ENCODE measurements at places on chromosomes 16 and 17.

DNA sequence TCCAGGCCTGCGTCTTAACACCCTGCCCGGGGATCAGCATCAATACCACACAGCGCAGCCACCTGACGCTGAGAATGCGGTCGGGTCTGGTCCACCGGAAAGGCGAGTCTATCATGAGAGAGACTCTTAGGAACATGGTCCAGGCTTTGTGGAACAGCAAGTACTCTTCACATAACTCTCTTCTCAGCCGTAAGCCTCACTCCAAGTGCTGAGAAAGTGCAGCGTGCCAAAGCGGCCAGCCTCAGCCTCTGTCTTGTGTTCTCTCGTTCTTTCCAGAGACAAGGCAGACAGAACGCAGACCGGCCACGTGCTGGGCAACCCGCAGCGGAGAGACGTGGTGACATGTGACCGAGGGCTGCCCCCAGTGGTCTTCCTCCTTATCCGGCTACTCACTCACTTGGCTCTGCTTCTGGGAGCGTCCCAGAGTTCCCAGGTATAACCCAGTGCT is 34.4 kb upstream of the ENDOV start:
- no peak for DNase-seq

DNA sequence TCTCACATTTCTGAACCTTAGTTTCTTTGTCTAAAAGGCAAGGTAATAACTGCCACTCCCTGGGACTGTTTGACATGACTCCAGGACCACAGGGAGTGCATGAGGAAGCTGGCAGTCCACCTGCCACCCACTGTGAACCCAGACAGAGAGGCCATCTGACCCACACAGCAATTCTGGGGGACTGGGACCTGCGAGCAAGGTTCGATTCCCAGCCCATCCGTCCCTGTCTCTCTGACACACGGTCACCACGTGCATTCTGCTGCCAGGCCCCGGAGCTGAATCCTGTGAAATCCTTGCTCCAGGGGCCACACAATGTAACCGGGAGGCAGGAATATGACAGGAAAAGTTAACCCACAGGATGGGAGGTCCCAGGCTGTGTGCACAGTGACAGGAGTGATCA is 218.8 kb upstream of the FOXF1 start:
- no peak for DNase-seq

DNA sequence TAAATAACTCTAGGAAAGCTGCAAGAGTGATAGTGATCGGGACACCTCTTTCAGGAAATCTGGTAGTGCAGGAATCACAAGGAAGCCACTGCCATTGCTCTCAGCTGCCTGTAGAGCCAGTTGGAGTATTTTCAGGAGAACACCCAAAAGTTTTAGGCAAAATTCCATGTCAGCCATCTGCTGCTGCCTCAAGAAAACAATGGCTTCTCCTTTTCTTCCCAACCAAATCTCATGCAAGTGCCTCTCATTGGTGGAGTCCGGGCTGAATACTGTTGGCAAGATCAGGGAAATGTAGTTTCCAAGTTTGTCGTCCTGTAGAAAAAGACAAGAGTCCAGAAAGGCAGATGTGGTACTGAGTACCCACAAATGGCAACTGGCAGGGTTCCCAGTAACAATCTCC is 54.9 kb upstream of the TANC2 start:
- DNase-seq = no peak

GRCh38 chr17:75731716-75732498 is 10.6 kb downstream of the ITGB4 start:
- no peak for DNase-seq

DNA sequence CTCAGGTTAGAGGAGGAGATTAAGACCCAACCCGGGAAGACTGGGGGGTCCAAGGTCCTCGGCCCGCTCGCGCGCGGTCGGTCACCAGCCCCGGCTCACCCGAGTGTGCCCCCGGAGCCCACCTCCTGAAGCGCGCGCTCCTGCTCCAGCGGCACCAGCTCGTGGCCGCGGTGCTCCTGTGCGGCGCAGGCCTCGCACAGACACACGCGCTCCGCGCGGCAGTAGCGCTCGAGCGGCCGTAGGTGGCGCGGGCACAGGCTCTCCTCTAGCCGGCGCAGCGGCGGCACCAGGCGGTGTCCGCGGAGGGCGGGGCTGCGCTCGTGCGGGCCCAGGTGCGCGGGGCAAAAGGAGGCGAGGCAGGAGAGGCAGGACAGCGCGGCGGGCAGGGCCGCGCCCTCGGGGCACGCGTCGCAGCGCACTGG is 618 bp downstream of the TRIM47 start:
- peak; percentile 76 for DNase-seq

DNA sequence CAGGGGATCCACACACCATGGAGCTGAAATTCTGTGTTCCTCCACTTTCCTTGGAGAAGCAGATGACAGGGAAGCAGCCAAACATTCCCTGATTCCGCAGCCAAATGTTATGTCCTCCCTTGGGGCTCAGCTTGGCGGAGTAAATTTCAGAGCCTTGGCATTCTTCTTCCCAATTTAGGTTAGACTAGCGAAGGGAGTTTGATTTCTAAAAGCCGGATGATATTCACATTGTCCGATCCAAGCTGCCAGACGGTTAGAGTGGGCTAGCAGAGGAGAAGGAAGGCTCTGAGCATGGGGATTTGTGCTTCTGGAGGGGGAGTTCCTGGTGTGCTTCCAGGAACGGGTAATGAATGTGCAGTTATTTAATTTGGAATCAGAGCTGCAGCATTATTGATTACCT is 380.4 kb upstream of the EEF2KMT start:
- no peak for DNase-seq

GRCh38 chr17:57970710-57971109 is 15.5 kb upstream of the CUEDC1 start:
- DNase-seq = no peak

DNA sequence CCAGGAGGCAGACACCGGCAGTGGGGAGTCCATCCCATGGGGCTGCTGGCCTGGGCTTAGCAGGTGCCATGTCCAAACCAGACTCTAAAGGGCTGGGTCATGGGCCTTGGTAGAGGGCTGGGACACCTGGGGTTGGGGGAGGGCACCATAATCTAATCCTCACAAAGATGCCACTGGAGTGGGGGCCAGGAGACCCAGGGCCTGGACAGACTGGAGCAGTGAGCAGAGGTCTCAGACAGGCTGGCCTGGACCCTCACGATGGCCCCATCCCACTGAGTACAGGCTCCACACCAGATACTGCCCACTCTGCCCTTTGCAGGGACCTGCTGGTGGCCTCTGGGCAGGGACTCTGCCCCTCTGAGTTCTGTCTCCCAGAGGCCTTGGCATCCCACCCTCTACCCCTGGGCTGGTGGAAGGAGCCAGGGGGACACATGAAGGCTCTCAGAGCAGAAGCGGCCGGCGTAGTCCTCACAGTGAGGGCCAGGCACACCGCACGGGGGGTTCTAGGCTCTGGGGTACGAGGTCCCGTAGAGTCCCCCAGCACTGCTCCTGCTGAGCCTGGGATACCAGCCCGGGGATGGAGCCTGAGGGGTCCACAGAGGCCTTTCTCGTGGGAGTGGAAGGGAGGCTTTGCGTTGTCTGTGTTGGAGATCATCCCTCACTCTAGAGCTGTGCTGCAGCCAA is 10.0 kb upstream of the SRRM2 start:
- DNase-seq = no peak

DNA sequence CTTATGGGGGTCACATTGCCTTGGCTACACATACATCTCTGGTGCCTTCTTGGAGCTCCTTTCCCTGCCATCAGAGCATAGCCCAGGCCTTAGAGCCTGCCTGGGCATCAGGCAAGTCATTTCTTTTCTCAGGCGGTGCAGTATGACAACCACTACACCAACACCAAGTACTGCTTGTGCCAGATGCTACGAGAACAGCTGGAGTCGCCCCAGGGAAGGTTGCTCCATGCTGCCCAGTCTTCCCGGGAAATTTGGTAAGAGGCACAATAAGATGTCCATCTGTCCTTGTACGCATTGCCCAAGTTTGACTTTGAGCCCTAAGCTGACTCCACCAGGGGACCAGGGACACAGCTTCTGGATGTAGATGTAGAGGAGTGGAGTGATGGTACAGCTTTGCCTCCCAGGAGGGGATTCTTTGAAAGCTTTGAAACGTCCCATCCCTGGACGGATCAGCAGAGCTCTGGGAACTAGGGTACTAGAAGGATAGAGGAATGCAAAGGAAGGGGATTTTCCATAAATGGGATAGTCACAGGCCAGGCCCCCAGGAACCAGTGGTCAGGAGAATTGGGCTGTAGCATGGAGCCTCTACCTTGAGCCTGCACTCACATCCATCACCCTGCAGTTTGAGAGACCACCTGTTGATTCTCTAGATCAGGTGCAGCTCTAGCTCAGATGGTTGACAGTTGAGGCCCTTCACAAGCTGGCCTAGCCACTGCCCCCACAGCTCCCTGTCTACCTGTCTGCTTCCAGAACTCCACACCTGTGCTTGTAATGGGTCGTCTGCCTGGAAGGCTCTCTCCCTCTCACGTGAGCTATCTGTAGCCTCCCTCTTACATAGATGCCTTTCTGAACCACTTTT is 11.0 kb upstream of the NFATC3 start:
- DNase-seq = no peak

- DNase-seq = no peak
Observed at GRCh38 chr17:14068542-14069250, 608 bp upstream of the COX10 start.

GRCh38 chr16:82357237-82357636 is 187.2 kb upstream of the MPHOSPH6 start:
- no peak for DNase-seq

GRCh38 chr17:42453439-42453838 is 5.2 kb upstream of the ATP6V0A1 start:
- no peak for DNase-seq

DNA sequence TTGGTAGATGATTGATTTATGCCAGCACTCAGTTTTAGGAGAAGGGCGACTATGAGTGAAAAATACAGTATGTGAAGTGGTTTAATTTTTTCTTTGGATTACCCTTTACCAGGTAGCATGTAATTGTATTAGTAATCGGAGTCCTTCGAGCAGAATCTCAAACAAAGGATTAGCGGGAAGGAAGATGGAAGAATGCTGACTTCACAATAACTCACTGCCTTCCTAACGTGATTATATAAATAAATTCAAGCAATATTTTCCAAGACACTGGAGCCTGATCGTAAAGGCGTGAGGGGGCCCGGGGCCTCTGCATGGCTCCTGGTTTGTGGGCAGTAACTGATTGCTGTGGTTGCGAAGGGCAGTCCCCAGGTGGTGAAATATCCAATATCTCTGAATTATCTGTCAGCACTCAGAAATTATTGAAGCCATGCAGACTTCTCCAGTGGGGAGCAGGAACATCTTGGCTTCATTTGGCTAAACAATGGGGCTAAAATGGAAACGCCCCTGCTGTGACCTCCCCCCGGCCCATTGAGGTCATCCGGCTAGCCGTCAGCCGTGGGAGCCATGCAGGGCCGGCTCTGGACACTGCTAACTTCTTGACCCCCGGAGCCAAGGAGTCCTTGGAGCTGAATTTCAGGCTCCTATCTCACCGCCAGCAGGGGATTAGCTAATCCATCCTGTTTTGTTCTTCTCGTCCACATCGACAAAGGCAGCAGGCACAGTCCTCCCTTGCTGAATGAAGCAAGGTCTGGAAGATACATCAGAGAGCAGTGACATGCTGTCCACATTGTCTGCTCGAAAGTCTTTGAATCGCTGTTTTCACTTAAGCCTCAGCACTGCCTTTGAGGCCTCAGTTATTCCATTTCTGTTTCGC is 295.9 kb upstream of the N4BP1 start:
- DNase-seq = no peak

DNA sequence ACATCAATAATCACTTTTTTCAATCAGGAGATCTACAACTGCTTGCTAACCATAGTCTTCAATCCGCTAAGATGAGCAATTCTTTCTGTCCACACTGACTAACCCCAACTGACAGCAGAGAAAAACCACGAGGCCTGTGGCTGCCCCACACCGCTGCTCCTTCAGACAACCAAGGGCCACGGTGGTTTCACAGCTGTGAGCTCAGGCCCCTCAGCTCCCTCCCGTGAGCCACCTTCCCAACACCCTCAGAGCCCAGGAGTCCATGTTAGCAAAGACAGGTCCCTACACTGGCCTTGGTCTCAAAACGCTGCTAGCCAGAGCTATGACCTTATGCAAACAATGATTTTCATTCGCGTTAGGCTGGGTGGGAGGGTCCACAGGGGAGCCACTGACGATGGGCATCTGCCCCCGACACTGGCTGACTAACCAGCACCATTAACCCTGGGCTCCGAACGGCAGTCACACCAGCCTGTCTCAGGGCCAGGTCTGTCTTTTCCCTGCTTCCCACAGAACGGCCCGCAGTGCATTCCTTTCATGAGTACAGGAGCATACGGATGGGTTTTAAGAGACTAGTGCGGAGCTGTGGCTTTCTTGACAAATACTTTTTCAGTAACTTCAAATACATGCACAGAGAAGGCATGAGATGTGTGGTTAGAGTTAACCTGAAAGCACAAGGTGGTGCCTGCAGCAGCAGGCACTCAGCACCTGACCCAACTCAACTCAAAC is 67.3 kb downstream of the ANKRD11 start:
- DNase-seq = no peak

- DNase-seq = no peak
Observed at GRCh38 chr17:81838753-81839255, 4.0 kb upstream of the PPP1R27 start.

DNA sequence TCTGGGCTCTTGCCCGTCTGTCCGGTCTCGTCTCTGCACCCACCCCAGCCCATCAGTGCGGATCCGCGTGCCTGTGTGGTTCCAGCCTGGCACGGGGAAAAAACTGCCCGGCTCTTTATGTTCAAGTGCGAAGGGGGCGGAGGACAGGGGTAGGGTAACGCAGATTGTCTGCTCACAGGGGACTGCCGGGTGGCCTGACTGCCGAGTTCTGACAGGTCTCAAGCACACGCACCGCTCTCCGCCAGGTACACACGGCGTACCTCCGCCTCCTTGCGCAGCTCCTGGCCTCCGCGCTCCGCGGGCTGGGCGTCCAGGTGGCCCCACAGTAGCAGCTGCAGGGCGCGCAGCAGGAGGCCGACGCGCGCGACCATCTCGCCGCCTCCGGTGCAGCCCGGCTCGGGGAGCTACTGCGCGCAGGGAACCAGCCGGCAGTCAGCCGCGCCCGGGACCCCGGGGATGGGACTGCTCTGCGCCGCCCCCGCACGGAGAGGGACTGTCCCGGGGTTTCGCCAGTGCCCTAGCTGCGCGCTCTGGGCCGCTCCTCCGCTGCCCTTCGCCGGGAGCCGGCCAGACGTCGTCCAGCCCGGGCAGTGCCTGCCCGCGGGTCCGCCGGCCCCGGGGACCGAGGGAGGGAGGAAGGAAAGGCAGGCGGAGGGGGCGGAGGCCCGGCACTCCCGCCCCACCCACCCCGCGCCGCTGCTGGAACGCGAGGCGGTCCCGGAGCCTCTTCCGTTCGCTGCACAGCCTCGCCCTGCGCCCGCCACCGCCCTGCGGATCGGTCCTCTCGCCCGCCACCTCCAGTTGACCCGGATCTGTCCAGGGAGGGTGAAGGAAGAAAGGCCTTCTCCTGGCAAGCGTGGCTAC is at the start of gene MMP28:
Gene MMP28, minus strand, starts transcription at position 635 of the 864 bp plus-strand sequence. Its CDS starts 264 bp downstream, at position 371.
- DNase-seq = no peak

DNA sequence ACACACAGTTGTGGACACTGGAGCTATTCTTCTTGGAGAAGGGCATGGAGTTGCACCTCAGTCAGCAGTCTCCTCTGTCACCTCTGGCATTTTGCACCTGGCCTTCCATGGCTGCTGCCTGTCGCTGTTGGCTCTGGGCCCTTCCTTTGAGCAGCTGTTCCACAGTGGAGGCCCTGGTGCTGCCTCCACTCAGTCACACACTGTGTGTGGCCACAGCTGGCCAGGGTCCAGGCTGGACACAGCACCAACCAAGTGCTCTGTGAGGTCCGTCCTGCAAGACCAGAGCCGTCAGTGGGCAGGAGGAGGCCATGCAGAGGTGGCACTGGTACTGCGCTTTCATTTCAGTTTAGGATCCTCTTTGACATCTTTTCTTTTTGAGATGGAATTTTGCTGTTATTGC is 21.6 kb upstream of the MED9 start:
- no peak for DNase-seq
